Ovary (tissue), 10 donors: ENCODE measurements at places on chromosomes 3 and 15. TPM values are rescaled to one million over a fixed set of nuclear protein-coding genes. Genes with fewer than 3 reads are reported as not detected.

DNA sequence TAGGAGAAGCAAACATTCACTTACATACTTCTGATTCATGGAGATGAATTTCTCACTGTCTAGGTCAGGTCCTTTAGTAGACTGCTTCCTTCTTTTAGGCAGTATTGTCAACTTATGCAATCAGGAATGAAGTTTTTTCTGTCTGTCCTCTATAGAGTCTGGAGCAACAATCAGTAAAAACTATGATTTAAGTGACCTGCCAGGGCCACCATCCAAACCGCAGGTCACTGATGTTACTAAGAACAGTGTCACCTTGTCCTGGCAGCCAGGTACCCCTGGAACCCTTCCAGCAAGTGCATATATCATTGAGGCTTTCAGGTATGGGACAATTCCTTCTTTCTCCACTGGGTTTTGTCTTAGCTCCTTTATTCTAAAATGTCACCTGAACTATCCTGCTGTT is 523.1 kb downstream of the ROBO2 start:
- DNase-seq, result no peak

Gene PHLDB2
- total RNA-seq, result 17.7 TPM

GRCh38 chr15:78093242-78094020 is 1.1 kb downstream of the SH2D7 start:
- no peak for DNase-seq

Gene AGBL1
- total RNA-seq, result not detected

DNA sequence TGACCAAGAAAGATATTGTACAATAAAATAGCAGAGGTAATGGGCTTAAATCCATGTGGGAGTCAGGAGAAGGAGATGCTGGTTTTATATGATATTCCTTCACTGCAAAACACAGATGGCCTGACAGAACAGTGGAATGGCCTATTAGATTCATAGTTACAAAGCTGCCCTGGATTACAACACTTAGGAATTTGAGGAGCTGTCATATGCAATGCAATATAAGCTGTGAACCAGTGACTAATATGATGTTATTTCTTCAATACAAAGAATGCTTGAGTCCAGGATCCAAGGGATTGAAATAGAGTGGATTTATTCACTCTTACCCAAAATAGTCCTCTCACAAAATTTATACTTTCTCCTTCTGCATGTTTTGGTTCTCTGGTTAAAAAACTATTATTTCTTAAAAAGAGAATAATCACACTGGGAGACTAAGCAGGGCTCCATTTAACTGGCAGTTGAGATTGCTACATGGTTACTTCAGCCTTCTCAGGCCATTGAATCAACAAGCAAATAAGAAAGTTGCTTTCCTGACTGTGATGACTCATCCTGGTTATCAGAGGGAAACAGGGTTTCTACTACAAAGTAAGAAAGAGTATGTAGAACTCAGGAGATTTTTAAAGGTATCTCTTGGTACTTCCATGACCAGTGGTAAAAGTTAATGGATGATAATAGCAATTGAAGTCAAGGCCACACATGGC is 79.8 kb upstream of the ZPLD1 start:
- DNase-seq, result no peak

- no peak for DNase-seq
These were observed 1.2 kb downstream of the C3orf85 start for GRCh38 chr3:109137761-109138160.

DNA sequence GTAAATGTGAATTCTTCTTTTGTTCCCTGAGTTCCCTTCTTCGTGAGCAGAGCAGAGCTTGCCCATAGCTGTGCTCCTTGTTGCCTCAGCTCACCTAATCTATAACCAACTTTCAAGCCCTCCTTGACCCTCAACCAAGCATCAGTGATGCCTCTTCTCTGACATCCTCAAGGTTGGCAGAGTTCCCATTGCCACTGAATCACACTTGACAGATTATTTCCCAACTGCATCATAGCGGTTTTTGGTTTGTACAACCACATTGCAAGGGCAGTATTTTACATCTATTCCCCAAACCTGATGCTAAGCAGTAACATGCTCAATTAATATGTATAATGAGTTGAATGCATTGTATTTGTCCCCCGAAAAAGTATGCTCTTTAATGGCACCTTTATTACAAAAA is 133.0 kb upstream of the SNTN start:
- DNase-seq, result no peak

DNA sequence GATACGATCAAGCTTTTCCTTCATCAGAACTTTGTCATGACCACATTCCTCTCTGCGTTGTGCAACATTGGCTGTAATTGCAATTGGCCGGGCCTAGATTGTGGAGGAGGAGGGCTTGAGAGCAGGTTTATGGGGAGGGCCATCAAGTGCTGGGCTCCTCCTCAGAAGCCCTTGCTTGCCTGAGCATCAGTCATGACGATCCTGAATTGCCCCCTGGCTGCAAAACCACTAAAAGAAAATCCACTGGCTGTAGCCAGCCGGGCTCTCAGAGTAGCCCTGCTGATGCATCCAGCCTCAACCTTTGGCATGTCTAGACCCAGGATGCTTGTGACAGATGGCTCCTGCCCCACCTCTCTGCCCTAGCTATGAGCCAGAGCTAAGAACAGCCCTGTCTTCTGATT is 13.4 kb upstream of the TRH start:
- no peak for DNase-seq

Gene UNC45A
- 75.6 TPM for total RNA-seq

DNA sequence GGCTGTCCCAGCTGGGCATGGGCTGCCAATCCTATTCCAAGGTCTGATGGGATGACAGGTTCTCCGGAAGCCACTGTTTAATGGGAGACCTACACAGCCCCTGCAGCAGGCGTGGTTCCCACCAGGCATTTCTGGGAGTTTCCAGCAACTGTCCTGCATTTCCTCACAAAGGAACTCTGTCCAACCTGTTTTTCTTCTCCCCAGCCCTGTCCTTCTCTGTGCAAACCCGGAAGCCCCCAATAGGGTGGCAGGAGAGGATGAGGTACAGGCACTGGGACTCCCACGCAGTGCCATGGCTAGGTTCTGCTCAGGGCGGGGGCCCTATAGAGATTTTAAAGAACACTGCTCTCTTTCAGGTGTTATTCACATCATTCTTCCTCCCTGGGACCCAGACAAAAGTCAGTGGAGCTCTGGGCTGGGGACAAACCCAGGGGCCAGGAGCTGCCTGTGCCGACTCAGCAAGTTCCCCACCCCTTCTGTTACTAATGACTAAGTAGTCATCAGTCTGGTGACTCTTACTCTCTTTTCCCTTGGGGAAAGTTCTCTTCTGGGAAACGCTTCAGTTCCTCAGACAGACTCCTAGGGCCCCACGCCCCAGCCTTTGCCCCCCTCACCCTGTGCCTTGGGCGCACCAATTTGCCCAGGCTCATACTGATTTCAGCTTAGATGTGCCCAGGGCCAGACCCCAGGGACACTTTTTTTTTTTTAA is 97.7 kb downstream of the CD47 start:
- DNase-seq, result no peak

DNA sequence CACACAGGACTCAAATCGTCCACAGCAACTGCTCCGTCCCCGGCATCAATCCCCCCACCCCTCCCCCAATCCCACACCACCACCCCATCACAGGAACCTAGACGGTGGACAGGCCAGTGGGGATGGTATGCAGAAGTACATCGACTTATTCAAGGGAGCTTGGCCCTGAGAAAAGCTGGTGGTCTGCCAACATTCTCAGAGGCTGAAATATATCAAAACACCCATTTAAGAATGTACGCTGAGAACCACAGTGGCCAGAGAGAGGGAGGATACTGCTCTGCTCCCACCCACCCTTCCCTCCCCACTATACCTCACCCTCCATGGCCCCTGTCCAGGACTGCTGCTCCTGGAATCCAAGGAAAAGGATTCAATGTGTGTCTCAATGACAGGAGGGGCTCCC is 12.4 kb upstream of the USP3 start:
- DNase-seq, result no peak

GRCh38 chr3:182400838-182401237 is 392.5 kb upstream of the ATP11B start:
- DNase-seq, result no peak

- no peak for DNase-seq
These were observed 131.8 kb downstream of the TBL1XR1 start for GRCh38 chr3:177065285-177066033.

DNA sequence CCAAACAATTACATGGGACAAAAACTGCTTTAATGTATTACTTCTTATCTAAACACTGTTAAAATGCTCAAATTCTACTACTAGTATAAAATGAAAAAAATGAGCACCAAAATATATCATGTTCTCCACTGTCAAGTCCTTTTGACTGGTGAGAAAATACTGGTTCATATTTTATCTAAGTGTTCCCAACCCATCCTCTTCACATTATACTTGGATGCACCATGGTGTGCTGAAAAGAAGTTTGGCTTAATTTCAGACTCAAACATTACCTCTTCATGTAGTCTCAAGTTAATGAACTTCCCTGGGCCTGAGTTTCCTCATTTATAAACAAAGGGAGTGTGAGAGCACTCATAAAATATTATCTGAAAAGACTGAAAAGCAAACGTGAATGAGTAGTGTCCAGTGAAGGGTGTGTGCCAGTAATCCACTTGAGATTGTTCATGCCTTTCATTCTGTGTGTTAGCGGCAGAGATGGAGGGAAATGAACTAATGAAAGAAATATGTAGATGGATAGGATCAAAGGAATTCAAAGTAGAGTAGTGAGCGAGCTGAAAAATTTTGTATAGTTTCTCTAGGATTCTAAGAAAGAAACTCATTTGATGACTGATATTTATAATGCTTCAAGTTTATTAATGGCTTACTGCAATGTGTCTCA is 263.2 kb downstream of the NLGN1 start:
- no peak for DNase-seq
